Stimulated activated CD8-positive, alpha-beta memory T cell treated with anti-CD3 and anti-CD28 coated beads, Interleukin-2, amount 100 ng/mL, for 48 hours (primary cell): ENCODE measurements at places on chromosomes 2 and 18.

DNA sequence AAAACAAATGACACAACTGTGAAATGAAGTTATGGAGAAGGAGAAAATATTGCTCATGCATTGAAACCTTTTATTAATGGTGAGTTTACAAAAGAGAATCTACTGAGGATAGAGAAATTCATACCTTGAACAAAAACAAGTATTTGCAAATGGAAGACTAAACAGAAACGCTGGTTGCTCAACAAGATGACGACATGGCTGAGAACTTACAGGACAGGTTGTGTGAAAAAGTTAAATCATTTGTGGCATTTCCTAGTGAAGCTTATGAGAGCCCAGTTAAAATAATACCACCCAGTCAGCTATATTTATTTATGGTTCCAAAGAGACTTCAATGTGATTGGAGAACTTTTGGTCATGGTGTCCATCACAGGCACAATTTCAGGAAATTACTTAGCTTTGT, 148.6 kb upstream of the PKDCC start:
- no peak for DNase-seq

GRCh38 chr2:85503168-85503850, 35.7 kb upstream of the MAT2A start:
- no peak for DNase-seq

- DNase-seq, result no peak
Observed at GRCh38 chr2:18684206-18685038, 95.1 kb upstream of the NT5C1B start.

DNA sequence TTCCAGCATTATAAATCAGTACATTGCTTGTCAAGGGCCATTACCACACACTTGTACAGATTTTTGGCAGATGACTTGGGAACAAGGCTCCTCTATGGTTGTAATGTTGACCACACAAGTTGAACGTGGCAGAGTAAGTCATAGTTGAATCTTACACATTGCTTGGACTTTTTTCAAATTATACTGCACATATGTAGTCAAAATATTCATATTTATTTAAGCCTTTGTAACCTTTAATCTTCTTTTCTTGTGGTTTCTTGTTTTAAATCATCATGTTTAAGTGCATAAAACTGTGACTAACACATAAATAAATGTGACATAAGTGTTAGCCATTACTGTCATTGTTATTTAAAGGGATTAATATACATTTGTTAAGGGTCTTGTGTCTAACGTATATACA, 52.1 kb upstream of the EPB41L5 start:
- no peak for DNase-seq

GRCh38 chr2:236919209-236919608, 166.5 kb upstream of the COPS8 start:
- DNase-seq, result no peak

DNA sequence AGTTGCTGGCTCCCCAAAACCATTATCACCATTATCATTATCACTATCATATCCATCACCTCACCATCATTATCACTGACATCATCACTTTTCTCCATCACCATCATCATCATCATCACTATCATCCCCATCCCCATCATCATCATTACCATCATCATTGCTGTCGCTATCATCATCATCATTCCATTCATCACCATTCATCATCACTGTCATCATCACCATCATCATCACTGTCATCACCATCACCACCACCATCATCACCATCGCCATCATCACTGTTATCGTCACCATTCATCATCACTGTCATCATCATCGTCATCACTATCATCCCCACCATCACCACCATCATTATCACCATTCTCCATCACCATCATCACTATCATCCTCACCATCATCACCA, 9.0 kb downstream of the HPCAL1 start:
- no peak for DNase-seq

GRCh38 chr2:22947741-22948140, 437.2 kb upstream of the KLHL29 start:
- DNase-seq, result no peak

DNA sequence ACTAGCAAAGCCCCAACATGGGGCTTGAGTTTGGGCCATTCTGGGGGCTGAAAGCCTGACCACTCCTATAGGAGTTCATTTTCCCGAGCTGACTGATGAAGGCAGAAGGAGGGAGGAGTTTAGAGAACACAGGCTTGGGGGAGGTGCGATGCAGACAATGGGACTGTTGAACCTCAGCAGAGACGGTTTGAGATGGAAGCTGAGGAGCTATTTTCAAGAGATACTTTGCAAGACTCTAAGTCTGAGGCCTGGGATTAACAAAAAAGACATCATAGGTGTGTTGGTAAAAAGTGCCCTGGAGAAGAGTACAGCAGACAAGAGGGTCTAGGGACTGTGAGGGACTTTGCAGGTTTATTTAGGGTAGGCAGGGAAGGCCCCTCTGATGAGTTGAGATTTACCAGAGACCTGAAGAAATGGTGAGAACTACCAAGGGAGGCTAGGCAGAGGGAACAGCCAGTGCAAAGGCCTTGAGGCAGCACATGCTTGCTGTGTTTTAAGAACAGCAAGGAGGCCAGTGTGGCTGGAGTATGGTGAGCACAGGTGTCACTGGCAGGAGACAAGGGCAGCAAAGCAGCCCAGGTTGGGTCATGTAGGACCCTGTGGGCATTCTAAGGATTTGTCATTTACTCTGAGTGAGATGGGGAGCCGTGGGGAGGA, 31.6 kb downstream of the PCBP1 start:
- DNase-seq, result no peak

DNA sequence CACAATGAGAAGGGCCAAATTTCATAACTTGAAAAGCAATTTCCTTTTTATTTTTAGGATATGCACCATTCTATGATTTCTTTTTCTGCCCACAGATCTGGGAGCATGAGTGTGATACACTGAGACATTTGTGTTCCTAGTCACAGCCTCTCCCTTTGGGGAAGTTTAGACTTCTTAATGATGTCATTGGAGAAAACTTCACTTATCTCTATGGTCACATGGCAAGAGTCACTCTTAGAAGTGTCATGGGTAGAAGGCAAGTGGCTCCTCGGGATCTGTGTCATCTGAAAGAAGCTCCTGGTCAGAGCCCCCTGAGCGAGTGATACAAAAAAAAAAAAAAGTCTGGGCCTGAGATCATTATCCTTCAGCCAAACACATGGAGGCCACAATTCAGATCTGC, 62.5 kb upstream of the LGALSL start:
- DNase-seq, result no peak
